ENCODE measurements at places on chromosomes 6 and 20.

DNA sequence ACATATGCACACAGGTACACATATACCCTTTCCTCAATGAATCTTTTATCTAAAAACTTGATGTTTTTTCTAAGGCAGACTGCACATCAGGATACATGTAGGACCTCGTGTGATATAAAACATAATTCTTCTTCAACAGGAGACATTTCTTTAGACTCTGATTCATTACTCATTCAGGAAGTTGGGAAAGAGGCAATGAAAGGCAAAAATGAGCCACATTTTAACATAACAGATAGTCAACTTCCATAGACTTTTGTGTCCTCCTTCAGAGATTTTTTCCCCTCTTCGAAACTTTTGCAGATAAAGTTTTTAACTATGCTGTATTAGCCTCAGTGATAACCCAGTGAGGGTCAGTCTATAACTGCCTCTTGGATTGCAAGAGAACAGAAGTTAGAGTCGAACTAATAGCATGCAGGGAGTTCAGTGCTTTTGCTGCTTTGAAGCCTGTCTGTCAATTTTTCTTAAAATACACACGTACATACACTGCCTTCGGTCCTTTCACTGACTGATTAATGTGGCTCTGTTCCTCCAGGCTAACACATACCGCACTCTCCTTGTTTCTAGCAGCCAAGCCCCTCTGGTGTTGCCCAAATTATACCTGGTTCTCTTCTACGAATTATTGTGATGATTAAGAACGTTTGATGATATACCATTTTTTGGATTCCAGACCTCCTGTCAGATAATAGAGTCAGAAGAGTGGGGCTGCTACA is 562.5 kb upstream of the MAP3K7 start:
- DNase-seq, result no peak

DNA sequence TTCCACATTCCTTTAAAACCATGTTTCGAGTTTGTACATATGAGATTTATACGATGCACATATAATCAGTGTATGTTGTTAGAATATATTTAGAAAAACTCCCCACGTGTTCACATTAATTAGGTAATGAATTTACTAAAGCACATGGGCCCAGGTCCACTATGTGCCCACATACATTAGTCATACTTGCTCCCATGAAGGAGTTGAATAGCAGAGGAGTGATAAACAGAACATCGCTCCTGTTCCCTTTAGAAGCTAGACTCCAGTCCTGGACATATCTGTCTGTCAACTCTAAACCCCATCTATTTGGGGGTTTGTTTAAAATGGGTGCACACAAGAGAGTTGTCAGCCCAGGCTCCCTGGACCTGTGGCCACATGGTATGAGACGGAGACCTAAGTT is 108.1 kb upstream of the TIAM2 start:
- no peak for DNase-seq

DNA sequence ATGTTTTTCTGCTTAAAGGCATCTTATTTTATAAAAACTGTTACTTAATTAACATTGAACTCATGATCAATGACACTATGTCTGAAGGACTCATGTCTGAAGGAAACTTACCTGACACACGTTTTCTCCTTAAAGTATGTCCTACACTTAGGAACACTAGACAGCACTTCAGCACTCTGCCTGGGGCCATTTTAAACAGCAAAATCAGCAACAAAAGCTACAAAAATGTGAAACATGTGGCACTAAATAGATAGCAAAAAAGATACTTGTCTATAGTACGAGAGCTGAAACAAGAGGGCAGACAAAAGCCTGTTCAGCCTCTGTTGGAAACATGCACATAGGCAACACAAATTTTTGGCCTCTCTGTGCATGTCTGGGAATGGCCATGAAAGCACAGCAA is 93.5 kb upstream of the TMEM30A start:
- DNase-seq, result no peak

DNA sequence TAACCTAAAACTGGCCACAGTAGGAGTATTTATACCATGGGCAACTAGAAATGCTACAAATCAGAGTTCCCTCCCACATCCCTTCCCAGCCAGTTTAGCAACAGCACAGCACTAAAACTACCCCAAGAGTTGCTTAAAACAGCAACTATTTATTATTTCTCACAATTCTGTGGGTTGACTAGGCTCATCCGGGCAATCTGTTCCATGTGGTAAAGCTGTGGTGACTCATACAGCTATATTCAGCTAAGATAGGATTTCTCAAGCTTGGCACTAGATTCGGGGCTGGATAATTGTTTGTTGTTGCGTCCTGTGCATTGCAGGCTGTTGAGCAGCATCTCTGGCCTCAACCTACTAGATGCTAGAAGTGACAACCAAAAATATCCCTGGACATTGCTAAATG is 8.6 kb upstream of the HECA start:
- DNase-seq, result no peak

DNA sequence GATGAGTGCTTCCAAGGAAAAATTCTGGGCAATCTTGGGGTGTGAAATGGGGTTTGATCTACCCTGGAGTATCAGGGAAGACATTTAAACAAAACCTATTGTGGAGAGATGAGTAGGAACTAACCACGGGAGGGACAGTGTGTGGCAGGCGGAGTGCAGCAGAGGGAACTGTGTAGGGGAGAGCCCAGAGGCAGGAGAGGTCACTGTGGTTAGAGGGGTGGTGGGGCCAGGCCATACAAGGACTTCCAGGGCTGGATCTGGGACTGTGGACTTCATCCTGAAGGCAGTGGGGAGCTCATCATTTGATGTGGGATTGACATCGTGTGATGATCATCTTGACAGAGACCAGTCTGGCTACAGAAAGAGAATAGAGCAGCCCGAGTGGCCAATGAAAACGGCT is 89.0 kb downstream of the TOX2 start:
- no peak for DNase-seq

All from NCI-H2081 (cell line).